Activated CD4-positive, alpha-beta T cell treated with anti-CD3 and anti-CD28 coated beads for 36 hours (primary cell): ENCODE measurements at places on chromosomes 6 and 20. TPM values are rescaled to one million over a fixed set of nuclear protein-coding genes. Genes with fewer than 3 reads are reported as not detected.

The C20orf202 gene
- total RNA-seq: not detected

GRCh38 chr6:17923401-17923863 lies 64.0 kb downstream of the KIF13A start:
- no peaks in the 10 kb centered on the region for H3K4me1 ChIP-seq
- peaks cover 18% of the 10 kb centered on the region for H3K27me3 ChIP-seq

GRCh38 chr6:153099636-153100035 lies 31.4 kb downstream of the RGS17 start:
- peaks cover 11% of the 10 kb centered on the region for H3K27me3 ChIP-seq
- H3K27ac ChIP-seq: no peak overlapping the region

DNA sequence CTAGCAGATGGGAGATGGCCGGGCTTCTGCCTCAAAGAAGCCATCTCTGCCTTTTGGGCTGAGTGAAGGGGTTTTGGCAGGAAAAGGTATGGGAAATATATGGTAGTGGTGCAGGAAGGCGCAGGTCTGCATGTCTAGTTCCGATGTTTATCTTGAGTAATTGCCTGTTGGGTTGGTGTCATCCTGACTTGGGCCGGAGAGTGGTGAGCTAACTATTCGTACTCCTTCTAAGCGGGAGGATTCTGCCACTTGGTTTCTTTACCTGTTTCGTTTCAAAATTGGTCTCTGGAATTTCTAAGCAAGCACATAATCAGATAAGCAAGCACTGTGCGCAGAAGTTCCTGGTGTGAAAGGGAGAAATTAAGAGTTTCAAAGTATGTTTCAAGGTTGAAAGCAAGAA lies 229.6 kb downstream of the SAMD5 start:
- peaks cover 3% of the 10 kb centered on the region for H3K27me3 ChIP-seq
- no peak overlapping the region for H3K4me3 ChIP-seq
- DNase-seq: no peak
- H3K36me3 ChIP-seq: no peaks in the 10 kb centered on the region
- no peaks in the 10 kb centered on the region for H3K4me1 ChIP-seq
- no peak overlapping the region for H3K27ac ChIP-seq

GRCh38 chr6:7534192-7534591 lies 7.3 kb upstream of the DSP start:
- no peaks in the 10 kb centered on the region for H3K4me1 ChIP-seq
- no peak for DNase-seq
- no peak overlapping the region for H3K27ac ChIP-seq

- peaks cover 47% of the 10 kb centered on the region for H3K36me3 ChIP-seq
- H3K4me1 ChIP-seq: peaks cover 63% of the 10 kb centered on the region
- peak overlapping the region; percentile 56 for H3K4me3 ChIP-seq
- H3K27ac ChIP-seq: no peak overlapping the region
Observed at GRCh38 chr6:111845441-111845871, 27.8 kb downstream of the FYN start.

- DNase-seq: no peak
- no peaks in the 10 kb centered on the region for H3K36me3 ChIP-seq
- H3K27me3 ChIP-seq: no peaks in the 10 kb centered on the region
- no peaks in the 10 kb centered on the region for H3K4me1 ChIP-seq
Observed at GRCh38 chr20:16178546-16179135, 394.6 kb downstream of the KIF16B start.

GRCh38 chr6:89144354-89144906 lies 1.4 kb upstream of the PM20D2 start:
- peaks cover 13% of the 10 kb centered on the region for H3K36me3 ChIP-seq
- no peaks in the 10 kb centered on the region for H3K27me3 ChIP-seq
- DNase-seq: peak; percentile 12

GRCh38 chr20:37781626-37782025 lies 87.8 kb downstream of the CTNNBL1 start:
- H3K36me3 ChIP-seq: peaks cover 43% of the 10 kb centered on the region
- H3K27ac ChIP-seq: no peak overlapping the region
- DNase-seq: no peak
- no peaks in the 10 kb centered on the region for H3K4me1 ChIP-seq
- no peak overlapping the region for H3K4me3 ChIP-seq

GRCh38 chr20:10565922-10566897 lies 107.6 kb downstream of the JAG1 start:
- peaks cover 13% of the 10 kb centered on the region for H3K4me1 ChIP-seq
- H3K4me3 ChIP-seq: no peak overlapping the region
- no peak for DNase-seq
- no peaks in the 10 kb centered on the region for H3K27me3 ChIP-seq
- no peak overlapping the region for H3K27ac ChIP-seq

DNA sequence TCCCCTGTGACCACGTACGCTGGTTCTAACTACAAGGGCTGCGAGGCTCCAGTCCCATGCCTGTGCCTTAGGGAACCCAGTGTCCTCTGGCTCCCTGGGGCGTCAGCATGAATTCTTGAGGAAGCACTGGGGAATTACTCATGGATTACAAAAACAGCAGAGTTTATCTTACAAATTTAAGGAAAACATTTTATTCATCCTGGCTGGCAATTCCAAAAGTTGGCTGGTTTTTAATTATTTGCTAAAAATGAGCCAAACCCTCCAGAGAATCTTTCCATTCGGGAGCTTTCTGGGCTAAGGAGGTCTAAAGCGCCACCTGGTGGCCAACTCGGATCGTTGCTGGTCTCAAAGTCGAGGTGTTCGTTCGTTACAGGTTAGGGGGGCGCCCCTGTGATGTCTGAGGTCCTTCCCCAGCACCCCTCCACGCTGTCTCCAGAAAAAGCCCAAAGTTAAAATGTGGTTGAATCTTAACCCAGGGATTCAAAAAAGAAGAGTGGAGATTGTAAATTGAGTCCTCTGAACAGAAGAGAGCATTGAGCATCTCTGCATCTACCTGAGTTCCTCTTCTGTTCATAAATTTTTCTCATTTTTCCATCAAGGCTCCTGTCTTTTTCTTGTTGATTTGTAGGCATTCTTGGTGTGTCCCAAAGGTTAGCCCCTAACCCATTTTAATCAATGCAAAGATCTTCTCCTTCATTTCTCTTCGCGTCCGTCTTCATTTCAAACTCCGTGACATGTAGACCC lies 99.4 kb downstream of the BFSP1 start:
- DNase-seq: peak; percentile 72
- no peak overlapping the region for H3K4me3 ChIP-seq
- no peaks in the 10 kb centered on the region for H3K36me3 ChIP-seq
- H3K4me1 ChIP-seq: no peaks in the 10 kb centered on the region
- peaks cover 11% of the 10 kb centered on the region for H3K27me3 ChIP-seq
- no peak overlapping the region for H3K27ac ChIP-seq

GRCh38 chr20:1469925-1470571 lies 3.4 kb upstream of the NSFL1C start:
- peaks cover 3% of the 10 kb centered on the region for H3K36me3 ChIP-seq
- no peak overlapping the region for H3K4me3 ChIP-seq
- H3K4me1 ChIP-seq: peaks cover 21% of the 10 kb centered on the region

DNA sequence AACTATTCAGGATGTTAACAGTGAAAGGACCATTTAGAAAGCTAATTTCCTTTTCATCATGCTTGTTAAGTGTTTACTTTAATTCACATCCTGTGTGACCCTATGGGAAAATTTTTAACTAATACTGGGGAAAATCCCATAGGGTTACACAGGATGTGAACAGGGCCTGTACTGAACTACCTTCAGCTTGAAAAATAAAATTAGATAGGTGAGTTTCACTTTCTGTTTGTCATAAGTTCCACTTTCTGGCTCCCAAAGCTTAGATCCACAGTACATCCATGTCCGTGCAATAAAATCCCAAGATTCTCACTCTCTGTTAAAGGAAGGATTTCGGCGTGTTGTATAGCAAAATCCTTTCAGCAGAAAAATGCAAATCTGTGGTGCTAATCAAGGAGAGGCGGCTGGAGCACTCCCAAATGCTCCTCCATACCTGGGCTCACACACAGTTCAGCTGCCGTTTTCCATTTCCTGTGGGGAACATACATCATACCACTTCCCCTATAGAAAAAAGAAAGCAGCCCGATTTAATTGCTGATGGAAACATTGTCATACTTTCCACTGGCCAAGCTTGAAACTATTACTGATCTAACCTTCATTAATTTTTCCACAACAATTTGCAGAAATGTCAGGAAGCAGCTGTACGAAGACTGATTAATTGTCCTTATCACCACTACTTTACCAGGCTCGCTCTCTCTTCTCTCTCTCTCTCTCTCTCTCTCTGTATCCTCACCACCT lies 125.2 kb downstream of the HIVEP2 start:
- peaks cover 44% of the 10 kb centered on the region for H3K36me3 ChIP-seq
- H3K27ac ChIP-seq: peak overlapping the region; percentile 96
- H3K4me1 ChIP-seq: peaks cover 83% of the 10 kb centered on the region
- H3K27me3 ChIP-seq: no peaks in the 10 kb centered on the region
- H3K4me3 ChIP-seq: peak overlapping the region; percentile 78

GRCh38 chr6:226516-227073 lies 65.7 kb upstream of the DUSP22 start:
- H3K4me3 ChIP-seq: peak overlapping the region; percentile 19
- DNase-seq: no peak
- peaks cover 2% of the 10 kb centered on the region for H3K36me3 ChIP-seq
- peaks cover 2% of the 10 kb centered on the region for H3K27me3 ChIP-seq
- H3K4me1 ChIP-seq: peaks cover 71% of the 10 kb centered on the region

DNA sequence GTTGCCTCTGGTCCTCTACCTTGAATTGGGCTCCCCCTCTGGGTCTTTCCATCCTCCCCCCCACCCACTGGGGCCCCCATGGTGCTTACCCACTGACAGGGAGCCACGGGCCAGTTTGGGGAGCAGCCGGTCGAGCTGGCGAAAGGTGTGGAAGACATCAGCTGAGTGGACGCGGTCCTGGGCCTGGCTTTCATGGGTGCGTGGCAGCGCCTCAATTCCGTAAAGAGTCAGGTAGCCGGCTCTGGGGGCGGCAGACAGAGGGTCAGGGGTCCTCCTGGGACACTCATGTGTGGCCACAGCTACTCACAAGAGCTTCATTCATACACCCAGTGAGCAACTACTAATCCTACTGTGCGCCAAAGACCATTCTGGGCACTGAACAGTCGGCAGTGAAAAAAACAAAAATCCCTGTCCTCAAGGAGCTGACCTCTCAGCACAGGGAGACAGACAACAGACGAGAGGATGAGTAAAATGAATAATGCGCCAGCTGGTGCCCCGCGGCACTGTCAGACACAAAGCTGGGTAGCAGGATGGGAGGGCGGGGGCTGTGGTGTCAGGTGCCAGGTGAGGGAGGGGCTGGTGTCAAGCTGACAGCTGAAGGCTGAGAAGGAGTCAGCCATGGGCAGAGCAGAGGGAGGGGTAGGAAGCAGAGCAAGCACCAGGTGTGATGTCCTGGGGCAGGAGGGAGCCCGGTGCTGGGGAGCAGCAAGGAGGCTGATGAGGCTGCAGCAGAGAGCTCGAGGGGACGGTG lies 28.3 kb downstream of the PTGIS start:
- no peak for DNase-seq
- H3K36me3 ChIP-seq: no peaks in the 10 kb centered on the region
- peaks cover 12% of the 10 kb centered on the region for H3K27me3 ChIP-seq
- H3K27ac ChIP-seq: no peak overlapping the region

- no peaks in the 10 kb centered on the region for H3K36me3 ChIP-seq
- no peak overlapping the region for H3K4me3 ChIP-seq
- no peak overlapping the region for H3K27ac ChIP-seq
- no peak for DNase-seq
Observed at GRCh38 chr20:30610029-30610693, 647.3 kb upstream of the DEFB115 start.

DNA sequence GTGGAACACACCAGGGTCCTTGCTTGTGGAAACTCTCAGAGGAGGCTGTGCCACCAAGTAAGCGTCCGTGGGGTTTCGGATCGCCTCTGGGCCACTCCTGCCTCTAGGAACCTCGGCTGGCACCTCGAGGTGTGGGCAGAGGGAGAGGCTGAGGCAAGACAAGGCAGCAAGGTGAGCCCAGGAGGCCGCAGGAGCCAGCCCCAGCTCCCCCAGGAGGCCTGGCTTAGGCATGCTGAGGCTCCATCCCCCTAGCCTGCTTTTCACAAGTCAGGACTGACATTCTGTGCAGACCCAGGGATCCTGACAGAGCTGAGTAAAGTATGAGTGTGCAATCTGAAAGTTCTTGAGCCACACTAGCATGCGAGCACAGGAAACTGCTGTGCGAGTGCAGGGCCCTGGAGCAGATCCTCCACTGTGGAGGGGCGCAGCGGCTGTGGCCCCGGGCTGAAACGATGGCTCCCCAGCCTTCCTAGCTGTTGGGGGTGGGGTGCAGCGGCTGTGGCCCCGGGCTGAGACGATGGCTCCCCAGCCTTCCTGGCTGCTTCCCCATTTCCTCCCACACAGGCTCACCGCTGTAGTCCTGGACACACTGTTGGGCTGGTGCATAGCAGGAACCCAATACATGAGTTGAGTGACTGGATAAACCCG lies 75.2 kb upstream of the CD93 start:
- H3K36me3 ChIP-seq: no peaks in the 10 kb centered on the region
- H3K27ac ChIP-seq: no peak overlapping the region
- peaks cover 7% of the 10 kb centered on the region for H3K4me1 ChIP-seq
- no peak overlapping the region for H3K4me3 ChIP-seq
- no peak for DNase-seq

GRCh38 chr6:79713701-79714322 lies 82.7 kb downstream of the SH3BGRL2 start:
- no peak overlapping the region for H3K27ac ChIP-seq
- H3K4me1 ChIP-seq: no peaks in the 10 kb centered on the region
- no peaks in the 10 kb centered on the region for H3K36me3 ChIP-seq
- peaks cover 8% of the 10 kb centered on the region for H3K27me3 ChIP-seq
- peak; percentile 70 for DNase-seq
- no peak overlapping the region for H3K4me3 ChIP-seq

GRCh38 chr6:158452191-158452590 lies 107.7 kb upstream of the TMEM181 start:
- no peak overlapping the region for H3K27ac ChIP-seq
- H3K36me3 ChIP-seq: peaks cover 12% of the 10 kb centered on the region
- H3K27me3 ChIP-seq: no peaks in the 10 kb centered on the region
- H3K4me3 ChIP-seq: no peak overlapping the region
